ENCODE measurements at places on chromosomes 13 and 19.

DNA sequence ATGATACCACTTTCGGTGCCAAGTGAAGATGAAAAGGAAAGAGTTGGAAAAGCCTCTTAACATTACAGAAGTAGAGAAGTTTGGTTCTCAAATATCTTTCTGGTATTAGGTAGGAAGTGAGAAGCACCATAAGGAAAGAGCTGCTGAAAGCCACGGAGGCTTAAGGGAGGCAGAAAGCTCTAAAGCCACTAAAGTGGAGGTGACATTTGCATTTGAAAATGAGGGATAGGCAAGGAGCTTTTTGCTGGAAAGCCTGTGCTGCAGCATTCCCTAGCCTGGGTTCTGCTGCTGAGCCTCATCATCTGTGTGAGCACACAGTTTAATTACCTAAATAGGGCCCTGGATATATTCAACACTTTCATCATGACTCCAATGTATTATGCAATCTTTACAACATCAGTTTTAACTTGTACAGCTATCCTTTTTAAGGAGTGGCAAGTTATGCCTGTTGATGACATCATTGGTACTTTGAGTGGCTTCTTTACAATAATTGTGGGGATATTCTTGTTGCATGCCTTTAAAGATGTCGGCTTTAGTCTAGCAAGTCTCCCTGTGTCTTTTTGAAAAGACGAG lies 315.4 kb downstream of the RBM26 start:
- no peak for DNase-seq

DNA sequence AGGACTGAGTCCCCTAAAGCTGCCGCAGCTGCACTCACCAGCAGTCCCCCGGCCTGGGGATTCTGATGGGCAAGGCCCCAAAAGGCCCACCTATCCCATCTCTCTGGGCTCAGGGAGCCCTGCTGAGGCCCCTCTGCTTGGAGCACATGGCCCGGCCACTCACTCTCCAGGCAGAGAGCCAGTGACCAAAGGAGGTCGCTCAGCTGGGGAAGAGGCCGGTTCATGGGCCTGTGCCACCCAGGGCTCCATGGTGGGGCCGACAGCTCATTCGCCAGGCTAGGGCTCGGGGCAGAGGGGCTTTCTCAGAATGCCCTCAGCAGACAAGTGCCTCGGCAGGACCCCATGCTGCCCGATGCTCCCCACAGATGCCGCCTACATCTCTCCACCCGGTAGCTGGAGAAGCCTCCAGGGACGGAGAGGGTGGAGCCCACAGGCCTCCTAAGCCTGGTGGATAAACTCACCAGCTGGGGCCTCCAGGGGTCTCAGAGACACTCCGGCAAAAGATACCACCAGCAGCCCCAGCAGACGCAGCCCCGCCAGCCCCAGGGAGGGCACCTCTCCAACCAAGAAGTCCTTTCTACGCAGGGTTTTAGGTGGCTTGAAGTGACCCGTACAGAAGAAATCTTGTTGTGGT lies 54.4 kb downstream of the MLLT1 start:
- no peak for DNase-seq

DNA sequence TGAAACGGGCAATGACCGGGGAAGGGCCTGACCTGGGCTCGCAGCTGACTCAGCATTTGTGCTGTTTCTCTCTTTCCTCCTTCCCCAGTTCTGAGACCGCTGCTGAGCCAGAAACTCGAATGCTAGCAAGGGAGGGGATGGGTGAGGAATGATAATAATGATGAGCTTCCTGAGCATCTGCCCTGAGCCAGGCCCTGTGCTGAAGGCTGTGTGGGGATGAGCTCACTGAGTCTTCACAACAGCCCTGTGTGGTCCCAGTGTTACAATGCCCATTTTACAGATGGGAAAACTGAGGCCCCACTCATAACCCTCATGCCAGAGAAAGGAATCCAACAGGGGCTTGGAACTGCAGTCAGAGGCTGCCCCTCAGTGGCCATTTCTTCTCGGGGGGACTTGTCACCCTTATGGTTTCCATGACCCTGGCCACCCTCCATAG lies 8.1 kb downstream of the SULT2B1 start:
- DNase-seq = no peak

- no peak for DNase-seq
These were observed 1.9 kb upstream of the EDDM13 start for GRCh38 chr19:56270676-56271075.

- DNase-seq = no peak
These were observed 82.9 kb upstream of the AKAP11 start for GRCh38 chr13:42189061-42189460.

- DNase-seq = no peak
These were observed 13.7 kb upstream of the SOX1 start for GRCh38 chr13:112053167-112053743.

GRCh38 chr13:49044008-49044407 lies 68.3 kb downstream of the FNDC3A start:
- no peak for DNase-seq

GRCh38 chr19:49786376-49786820 lies 19.6 kb downstream of the AP2A1 start:
- DNase-seq = no peak

- DNase-seq = no peak
These were observed 39.3 kb downstream of the LMO7 start for GRCh38 chr13:75675421-75675820.

- no peak for DNase-seq
These were observed 247.0 kb upstream of the NBEA start for GRCh38 chr13:34695063-34695462.

DNA sequence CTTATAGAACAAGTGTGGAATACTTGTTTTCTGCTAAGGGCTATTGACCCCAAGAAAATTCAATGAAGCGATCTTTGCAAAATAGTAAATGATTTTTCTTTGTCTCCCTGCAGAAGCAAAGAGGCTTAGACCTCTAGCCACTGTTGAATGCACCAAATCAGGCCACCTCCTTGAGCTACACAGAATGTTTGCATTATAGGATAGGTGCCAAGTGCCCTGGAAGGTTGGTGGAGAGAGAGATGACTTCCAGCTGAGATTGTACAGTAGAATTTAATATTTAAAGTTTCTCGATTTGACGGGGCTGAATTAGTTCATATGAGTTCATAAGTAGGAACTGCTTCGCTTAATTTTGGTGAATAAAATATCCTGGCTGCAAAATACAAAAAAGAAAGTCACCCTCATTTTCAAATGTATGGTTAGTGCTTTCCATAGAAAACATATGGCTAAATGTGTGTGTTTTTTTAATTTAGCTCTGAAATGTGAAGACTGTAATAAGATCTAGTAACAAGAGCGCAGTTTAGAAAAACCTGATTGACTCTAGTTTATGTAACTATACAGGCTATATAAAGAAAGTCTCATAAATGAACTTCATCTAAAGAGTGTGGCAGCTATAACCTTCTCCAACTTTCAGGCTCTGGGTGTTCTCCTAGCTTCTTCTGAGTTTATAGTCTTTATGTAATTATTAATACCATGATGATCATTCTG lies 41.6 kb downstream of the LRCH1 start:
- DNase-seq = no peak

DNA sequence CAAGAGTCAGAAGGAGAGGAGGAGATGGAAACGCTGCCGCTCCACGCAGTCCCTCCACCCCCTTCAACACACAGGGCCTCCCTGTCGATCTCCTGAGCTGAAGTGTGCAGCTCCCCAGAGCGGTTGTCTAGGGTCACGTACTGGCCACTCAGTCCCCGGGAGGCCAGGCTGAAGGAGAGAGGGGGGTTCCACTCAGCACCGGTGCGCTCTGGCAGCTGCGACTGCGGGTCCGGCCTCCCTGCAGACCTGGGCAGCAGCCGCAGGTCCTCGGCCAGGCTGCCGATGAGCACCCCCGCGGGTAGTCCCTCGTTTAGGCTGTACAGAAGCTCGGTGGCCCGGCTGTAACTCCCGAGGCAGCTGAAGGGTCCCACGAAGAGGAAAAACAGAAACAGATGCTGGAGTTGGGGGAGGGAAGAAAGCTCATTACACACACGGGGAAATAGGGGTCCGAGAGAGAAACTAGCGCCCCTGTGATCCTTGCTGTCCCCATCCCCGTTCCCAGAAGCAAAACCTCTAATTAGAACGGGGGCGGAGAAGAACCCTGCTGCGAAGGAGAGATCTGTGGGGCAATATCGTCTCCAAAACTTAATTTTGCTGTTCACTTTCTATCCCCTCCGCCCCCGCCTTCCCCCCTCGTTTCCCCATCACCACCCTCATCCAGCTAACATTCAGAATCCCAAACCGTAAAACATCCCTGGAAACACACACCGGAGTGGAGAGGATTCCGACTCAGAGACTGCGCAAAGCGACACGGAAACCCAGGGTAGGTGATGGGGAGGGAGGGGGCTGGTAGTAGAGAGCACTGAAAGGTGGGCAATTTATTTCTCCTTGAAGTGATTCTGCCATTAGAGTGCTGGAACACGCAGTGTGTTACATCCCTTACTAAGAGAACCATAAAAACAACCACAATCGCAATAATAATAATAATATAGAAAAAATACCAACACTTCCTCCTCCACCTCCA lies 1.8 kb downstream of the PCDH20 start:
- no peak for DNase-seq

DNA sequence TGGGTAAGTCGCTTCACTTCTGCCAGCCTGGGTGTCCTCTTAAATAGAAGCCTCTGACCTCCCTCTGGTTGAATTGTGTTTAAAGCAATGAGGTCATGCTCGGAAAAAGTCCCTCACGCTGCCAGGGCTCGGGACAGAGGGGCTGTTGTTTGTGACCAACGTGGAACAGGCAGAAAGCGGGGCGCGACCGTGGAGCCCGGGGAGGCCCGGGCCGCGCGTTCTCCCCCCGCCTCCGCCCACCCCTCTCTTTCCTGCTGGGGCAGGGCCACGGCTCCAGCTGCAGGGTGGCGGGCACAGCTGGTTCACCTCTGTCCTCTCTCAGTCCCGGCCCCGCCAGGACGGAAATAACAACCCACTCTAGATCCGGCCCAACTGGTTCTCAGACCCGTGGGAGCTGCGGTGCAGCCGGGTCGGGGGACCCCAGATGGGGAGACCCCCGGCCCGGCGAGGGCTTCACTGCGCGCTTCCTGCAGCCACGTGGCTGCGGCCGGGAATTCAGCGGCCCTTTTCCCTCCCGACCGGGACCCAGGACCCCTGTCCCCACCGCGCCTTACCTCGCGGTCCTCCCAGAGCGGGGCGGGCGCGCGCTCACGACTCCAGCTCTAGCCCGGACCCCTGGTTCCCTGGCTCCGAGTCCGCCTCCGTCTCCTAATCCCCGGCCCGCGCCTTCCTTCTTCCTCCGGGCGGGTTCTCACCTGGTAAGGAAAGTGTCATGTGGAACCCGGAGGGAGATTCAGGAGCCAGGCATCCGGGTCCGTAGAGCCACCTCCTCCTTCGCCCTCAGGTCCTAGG lies 1.9 kb downstream of the CDC42EP5 start:
- DNase-seq = no peak

- DNase-seq = no peak
These were observed 20.3 kb upstream of the BCL3 start for GRCh38 chr19:44728178-44728577.

DNA sequence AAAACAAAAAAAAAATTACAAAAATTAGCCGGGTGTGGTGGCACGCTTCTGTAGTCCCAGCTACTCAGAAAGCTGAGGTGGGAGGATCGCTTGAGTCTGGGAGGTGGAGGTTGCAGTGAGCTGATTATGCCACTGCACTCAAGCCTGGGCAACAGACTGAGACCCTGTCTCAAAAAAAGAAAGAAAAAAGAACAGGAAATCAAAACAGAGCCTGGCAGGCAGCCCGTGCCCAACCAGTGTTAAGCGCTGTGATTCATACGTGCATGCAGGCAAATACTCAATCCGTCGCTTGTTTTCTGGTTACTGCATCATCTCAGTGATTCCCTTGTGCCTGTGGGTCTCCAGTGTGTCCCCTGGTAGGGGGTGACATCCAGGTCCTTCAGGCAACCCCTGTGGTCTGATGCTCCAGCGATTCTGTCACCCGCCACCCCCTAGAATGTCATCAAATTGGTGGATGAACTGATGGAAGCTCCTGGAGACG lies 18.1 kb downstream of the DDX39A start:
- DNase-seq = no peak

DNA sequence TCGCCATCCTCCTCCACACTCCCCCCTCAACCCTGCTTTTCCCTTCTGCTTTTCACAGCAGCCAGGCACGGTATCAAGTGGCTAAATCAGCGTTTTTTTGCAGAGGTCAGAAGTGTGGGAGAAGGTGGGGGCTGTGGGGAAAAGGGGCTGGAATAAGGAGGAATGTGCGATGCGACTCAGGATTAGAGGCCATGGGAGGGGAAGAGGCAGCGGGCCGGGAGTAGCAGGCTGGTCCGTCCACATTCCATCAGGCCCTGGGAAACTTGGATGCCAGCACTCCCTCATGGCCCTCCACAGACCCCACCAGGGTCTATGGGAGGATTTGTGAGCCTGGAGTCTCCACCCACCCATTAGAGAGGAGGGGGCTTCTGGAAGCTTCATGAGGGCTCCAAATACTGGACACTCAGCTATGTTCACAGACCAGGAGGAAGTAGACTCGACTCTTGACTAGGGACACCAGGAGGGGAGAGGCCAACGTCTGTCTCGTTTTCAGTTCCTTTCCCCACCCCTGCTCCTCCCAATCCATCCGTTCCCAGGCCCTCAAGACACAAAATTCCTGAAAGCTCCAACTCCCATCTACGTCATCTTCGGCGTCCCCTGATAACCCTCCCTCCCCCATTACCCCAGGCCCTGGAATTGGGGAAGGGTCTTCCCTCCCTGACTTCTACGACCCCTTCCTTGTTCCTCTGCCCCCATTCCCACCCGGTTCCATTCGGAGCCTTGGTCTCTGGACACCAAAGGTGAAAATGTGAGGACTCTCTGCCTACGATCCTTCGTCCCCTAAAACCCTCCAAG lies 3.3 kb upstream of the KCNC3 start:
- DNase-seq = no peak

- DNase-seq = peak; percentile 70
These were observed 1.5 kb downstream of the TCF3 start for GRCh38 chr19:1650650-1651567.

- no peak for DNase-seq
These were observed 3.4 kb upstream of the ASPDH start for GRCh38 chr19:50516964-50517703.

- DNase-seq = peak; percentile 73
These were observed 4.9 kb downstream of the BAX start for GRCh38 chr19:48959341-48960239.

DNA sequence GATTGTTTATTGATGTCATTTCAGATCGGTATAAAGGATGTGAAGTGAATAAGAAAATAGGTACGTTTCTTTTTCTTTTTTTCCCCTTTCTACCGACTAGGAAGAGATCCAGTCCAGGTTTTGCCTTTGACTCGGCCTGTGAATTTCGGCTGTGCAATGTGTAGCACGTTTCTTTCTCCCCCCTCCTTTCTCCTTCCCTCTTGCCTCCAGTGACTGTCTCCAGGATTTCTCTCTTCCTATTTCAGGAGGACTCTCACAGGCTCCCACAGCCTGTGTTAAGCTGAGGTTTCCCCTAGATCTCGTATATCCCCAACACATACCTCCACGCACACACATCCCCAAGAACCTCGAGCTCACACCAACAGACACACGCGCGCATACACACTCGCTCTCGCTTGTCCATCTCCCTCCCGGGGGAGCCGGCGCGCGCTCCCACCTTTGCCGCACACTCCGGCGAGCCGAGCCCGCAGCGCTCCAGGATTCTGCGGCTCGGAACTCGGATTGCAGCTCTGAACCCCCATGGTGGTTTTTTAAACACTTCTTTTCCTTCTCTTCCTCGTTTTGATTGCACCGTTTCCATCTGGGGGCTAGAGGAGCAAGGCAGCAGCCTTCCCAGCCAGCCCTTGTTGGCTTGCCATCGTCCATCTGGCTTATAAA lies at the start of gene GPC6:
Gene GPC6 (plus strand): TSS at position 185 of the 657 bp plus-strand sequence.
- DNase-seq = no peak

GRCh38 chr19:572743-573518 lies 535 bp downstream of the BSG start:
- DNase-seq = peak; percentile 57

Measured in activated CD8-positive, alpha-beta memory T cell treated with anti-CD3 and anti-CD28 coated beads, Interleukin-2, amount 10 ng/mL, durations not matched to agents 7 days and 5 days (primary cell).